CD4-positive, alpha-beta T cell treated with Interleukin-6 at 100 ng/mL for 8 hours (primary cell): ENCODE measurements at places on chromosomes 6 and 20.

DNA sequence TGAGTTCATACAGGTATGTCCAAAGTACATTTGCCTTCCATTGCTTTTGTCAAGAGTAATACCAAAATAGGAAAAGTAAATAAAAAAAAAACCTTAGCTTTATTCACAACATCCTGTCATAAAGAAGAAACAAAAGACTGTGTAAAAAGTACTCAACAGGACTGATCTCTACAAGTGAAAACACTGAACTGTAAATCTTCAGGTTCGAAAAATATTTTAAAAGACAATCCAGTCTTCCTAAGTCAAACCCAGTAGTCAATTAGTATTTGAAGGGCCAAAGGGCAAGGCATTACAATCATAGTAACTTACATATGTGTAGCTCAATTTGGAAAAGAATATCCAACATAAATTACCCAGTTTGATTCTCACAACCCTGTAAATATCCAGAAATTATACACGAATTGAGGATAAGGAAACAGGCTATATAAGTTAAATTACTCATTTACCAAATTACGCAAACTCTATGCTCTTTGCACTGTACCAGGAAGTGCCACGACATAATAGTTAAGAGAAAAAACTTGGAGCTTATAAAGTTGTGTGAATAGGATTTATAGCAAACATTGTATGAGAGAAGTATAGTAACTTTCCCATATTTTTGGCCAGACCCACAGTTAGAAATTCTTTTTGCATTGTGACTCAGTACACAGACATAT, 21.2 kb downstream of the PTPRK start:
- DNase-seq: no peak

DNA sequence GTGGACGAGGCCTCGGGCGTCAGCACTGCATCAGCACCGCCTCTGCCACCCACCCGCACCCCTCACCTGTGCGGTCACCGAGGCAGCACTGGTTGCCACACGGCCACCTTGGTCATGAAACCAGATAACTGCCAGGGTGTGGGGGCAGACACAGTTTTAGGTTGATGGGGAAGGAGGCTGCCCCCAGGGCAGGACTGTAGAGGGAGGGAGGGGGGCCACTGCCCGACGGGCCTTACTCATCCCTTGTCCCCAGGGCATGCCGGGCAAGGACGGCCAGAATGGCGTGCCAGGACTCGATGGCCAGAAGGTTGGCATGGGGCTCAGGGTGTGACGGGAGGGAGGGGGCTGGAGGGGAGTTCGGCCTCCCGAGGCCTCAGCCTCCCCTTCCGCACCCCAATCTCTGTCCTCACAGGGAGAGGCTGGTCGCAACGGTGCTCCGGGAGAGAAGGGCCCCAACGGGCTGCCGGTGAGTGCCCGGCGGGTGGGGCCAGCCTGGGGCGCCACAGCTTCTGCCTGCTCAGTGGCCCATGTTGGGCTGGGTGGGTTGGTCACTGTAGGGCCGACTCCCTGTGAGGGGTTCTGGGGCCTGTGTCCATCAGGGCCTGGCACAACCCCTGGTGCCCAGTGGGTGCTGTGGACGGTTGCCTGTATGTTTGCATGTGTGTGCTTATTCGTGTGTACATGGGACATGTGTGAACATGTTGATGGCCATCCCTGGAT, 11.8 kb downstream of the COL9A3 start:
- no peak for DNase-seq

DNA sequence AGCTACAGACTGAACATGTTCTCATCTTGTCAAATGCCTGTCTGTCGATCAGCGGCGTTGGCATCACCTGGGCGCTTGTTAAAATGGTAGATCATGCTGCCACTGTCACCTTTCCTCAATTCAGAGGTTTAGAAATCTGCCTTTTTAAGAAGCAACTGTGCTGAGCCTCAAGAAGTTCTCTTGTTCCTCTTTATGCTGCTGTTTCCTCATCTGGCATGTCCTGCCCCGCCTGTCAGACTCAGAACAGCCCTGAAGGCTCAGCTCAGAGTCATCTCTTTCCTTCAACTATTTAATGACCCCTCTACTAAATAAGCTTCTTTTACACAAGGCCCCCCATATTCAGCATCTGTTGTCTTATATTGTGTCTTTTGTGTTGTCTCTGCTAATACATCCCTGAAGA, 368.2 kb downstream of the EPM2A start:
- no peak for DNase-seq

GRCh38 chr6:143911028-143911427, 46.8 kb downstream of the ZC2HC1B start:
- no peak for DNase-seq

- DNase-seq: no peak
Observed at GRCh38 chr20:39016041-39016440, 53.9 kb downstream of the DHX35 start.

GRCh38 chr6:142380626-142381025, 78.8 kb downstream of the ADGRG6 start:
- DNase-seq: no peak

DNA sequence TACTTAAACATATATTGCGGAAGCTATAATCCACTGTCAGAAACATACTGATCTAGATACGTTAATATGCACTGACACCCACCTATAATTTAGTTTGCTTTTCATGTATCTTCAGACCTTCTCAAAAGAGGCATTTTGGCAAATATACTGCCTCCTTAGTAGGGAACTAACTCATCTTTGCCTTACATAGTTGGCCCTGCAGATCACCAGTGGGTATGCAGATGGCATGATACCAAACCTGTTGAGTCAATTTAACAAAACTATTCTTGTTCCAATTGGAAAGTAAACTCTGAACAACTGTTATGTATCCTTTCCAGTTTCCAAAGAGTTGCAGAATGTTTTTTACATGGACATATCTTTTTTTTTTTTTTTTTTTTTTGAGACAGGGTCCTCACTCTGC, 35.6 kb upstream of the TBC1D20 start:
- no peak for DNase-seq

- DNase-seq: no peak
Observed at GRCh38 chr6:100473182-100473581, 8.5 kb upstream of the SIM1 start.

GRCh38 chr6:127302728-127303660, 36.3 kb downstream of the RNF146 start:
- DNase-seq: peak; percentile 53

DNA sequence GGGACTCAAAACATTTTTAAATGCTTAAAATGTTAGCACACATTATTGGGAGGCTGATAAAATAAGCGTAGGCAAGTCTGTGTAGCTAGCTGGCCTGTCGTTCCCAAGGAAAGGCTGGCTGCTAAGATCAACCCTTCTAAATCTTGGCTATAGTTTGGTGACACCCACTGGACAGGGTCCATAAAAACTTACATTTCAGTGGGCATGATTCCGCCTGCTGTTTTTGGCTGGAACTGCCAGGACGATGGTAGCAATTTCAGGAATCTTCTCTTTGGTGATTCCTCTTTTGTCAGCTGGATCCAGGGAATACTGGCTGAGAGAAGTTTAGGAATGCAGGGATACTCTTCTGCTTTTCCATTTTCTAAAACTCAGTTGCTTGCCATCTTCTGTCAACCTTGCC, 162.2 kb downstream of the NKAIN2 start:
- no peak for DNase-seq

DNA sequence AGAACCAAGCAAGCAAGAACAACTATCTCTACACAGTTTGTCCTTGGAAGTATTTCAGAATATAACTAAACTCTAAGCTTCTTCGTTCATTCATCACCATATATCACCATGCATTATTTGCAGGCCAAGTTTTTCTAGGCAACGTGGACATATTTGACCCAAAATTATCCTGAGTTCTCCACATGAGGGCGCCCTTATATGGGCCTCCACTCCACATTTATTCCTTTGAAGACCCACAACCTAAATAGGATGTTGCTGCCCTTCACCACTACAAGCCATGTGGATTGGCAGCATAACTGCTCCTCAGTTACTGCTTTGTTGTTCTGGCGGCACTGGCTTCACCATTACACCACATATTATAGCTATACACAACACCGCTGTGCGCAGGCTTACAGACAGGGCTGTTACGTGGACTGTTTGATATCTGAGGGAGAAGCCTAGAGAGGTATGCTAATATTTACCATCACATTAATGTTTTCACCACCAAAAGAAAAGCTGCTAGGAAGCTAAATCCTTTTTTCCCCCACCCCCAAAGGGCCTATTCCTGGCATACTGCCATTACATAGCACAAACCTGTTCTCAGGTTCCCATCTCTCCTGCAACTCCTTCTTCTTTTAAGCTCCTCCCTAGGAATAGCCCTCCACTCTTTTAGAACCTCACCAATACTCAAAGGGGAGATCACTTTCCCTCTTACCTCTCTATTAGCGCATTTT, 411.7 kb downstream of the C6orf118 start:
- DNase-seq: no peak

DNA sequence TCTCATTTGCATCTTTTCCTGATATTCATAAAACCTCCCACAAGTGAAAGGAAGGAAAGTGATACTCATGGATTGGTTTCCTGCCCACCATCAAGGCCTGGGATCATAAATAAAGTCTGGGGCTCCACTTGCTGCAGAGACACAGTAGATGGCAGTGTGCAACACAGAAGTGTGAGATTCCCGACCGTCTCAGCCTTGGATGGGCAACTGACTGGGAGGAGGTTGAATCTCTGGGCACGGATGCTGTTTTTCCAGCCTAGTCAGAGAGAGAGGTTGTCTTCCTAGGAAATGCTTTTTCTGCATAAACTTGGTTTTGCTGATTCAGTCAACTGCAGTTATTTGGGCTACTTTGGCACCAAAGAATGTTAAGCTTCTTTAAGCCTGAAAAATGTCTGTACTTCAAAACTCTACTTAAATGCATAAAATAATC, 9.9 kb upstream of the RFPL4B start:
- no peak for DNase-seq

- peak; percentile 69 for DNase-seq
Observed at GRCh38 chr20:62136283-62137091, 6.7 kb downstream of the PSMA7 start.
